Fibroblast of skin of abdomen (primary cell): ENCODE measurements at places on chromosomes 16 and 17.

GRCh38 chr16:81519301-81520150, 74.9 kb downstream of the CMIP start:
- DNase-seq = no peak

- DNase-seq = no peak
Observed at GRCh38 chr17:77742579-77742978, 215.9 kb upstream of the TNRC6C start.

DNA sequence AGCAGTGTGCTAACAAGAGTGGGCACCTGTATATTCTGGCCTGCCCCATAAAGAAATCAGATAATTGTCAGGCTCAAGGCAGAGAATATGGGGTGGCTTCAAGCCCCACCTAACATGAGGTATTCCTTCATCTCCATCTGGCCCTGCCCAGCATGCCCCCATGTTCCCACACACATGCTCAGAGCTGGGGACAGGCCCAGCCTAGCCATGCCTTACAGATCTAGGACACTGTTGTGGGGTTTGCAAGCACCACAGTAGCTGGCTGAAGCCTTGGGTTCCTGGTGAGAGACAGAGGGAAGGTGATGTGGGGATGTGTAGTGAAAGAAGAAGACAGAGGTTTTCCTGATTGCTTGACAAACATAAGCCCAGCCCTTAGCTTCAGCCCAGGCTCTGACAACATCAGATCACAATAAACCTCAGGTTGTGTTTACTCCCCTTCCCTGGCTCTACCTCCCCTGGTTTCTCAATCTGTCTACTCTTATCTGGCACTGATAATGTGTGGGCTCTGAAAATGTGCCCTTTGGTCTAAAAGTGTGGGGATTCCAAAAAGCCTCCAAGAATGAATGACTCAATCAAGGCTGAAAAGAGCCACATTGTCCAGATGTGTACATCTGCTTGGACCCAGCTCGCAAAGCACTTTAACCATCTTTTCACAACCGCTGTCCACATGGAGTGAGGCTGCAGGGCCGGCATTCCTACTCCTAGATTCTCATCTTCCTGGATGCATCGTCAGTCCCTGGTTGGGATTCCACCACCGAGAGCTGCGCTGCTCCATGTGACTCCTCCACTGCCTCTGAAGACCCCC, 34.4 kb downstream of the CDRT4 start:
- peak; percentile 54 for DNase-seq

DNA sequence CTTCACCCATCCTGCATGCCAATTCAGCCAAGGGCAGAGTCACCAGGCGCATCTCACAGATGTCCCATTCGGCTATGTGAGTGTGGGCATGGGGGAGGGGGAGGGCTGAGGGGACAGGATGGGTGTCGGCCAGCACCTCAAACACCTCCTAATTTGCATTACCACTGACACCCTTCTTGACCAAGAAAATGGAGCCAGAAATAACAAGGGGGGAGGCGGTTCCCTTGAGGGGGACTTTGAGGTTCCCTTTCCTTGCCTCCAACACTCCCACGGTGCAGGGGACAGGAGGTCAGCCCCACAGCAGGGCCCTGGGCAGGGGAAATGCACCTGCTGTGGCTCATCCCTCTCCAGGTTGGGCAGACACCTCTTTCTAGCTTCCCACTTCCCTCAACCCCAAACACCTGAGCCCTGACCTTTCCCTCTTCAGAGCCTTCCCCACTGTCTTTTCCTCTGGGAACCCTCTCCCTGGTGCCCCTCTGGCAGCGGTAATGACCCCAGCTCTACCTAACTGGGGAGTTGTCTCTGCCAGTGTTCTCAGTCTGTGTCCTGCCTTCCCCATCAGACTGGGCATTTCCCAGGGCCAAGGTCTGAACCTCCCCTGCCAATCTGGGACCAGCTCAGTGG, 18.2 kb upstream of the TBX21 start:
- DNase-seq = no peak

DNA sequence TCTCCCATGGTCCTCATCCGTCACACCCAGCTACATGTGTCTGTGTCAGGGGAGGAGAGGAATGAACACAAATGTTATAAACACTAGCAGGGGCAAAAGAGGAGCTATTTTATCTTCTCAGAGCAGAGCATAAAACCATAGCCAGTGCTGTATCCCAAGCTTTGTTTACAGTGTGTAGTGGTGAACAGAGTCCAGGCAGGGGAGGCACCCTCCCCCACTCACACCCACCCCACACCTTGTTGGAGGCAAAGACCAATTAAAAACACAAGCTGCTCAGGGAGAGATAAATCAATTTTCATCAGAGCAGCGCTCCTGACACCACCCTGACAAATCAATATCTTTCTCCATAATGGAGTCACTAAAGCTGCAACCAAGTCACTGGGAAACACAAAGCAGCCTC, 132.6 kb upstream of the CCL2 start:
- no peak for DNase-seq

GRCh38 chr17:62994931-62995330, 28.9 kb downstream of the TANC2 start:
- DNase-seq = peak; percentile 23

DNA sequence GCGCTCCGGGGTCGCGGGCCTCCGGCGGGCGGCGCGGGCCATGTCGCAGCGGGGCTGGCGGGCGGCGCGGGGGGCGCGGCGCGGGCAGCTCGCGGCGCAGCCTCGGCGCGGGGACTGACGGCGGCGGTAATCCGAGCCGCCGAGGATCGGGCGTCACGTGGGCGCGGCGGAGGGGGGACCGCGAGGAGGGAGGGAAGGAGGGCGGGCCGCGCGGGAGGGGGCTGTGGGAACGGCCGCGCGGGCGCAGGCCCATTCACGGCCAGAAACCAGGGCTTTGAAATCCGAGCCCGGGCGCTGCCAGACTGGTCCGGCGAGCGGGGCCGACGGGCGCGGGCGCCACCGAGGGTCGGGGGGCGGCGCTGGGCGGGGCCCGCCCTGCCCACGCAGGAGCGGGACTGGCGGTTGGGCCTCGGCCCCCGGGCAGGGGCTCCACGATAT, at the start of gene MTSS2:
MTSS2 (minus strand) TSS at position 116 of the 438 bp plus-strand sequence. CDS start 262 bp downstream, outside the sequence.
- peak; percentile 87 for DNase-seq

GRCh38 chr17:5045496-5045895, 10.3 kb upstream of the SLC52A1 start:
- DNase-seq = no peak

DNA sequence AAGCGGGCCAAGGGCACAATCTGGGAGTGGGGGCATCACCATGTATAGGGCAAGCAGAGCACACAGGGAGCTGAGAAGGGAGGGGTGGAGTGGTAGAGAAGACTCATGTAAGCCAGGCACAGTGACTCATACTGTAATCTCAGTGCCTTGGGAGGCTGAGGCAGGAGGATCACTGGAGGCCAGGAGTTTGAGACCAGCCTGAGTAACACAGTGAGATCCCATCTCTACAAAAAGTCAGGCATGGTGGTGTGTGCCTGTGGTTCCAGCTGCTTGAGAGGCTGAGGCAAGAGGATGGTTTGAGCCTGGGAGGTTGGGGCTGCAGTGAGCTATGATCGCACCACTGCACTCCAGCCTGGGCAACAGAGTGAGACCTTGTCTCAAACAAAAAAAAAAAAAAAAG, 40.8 kb downstream of the ARHGAP27 start:
- DNase-seq = no peak

DNA sequence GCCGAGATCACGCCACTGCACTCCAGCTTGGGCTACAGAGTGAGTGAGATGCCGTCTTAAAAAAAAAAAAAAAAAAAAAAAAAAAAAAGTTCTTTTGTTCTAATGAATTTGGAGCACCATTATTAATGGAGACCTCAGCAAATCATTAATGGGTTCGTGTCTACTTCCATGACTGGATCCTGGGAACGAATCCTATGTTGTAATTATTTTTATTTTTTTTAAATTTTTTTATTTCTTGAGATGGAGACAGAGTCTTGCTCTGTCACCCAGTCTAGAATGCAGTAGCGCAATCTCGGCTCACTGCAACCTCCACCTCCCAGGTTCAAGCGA, 30.7 kb downstream of the SPOP start:
- DNase-seq = no peak

DNA sequence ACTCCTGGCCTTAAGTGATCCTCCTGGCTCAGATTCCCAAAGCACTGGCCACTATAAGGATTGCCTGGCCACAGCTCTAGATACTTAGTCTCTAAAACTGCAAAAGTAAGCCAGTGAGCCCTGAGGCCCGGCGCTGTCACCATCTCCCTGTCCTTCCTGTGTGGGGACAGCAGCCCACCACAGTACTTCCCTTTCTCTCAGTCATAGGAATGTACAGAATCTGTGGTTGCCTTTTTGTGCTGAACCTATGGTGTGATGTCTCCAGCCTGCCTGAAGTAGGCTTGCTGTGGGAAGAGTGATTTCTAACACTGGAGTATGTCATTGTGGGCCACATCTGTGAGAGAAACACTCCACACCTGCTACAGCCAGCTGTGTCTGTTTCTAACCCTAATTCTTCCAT, 24.7 kb downstream of the NTAN1 start:
- DNase-seq = no peak

DNA sequence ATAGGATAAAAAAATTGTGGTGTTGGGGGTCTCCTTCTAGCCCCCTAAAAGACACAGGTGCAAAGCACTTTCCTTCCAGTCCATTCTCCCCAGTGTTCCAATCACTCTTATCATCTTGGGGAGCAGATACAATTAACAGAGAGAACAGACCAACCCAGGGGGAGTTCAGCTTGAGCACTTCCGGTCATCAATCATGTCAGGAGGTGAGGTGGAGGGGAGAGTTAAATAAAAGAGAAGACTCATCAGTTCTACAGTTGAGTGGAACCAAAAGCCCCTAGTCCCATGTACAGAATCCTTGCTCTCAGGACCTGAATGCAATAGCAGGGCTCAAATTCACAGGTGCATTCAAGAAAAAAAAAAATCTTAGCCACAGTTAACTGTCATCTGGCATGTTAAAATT, 122.3 kb downstream of the DYNLRB2 start:
- DNase-seq = no peak

- no peak for DNase-seq
Observed at GRCh38 chr16:24526701-24527495, 12.5 kb upstream of the RBBP6 start.

- DNase-seq = no peak
Observed at GRCh38 chr16:188674-189073, 8.4 kb downstream of the HBQ1 start.

GRCh38 chr16:9522614-9523013, 431.2 kb downstream of the HAPSTR1 start:
- DNase-seq = no peak

DNA sequence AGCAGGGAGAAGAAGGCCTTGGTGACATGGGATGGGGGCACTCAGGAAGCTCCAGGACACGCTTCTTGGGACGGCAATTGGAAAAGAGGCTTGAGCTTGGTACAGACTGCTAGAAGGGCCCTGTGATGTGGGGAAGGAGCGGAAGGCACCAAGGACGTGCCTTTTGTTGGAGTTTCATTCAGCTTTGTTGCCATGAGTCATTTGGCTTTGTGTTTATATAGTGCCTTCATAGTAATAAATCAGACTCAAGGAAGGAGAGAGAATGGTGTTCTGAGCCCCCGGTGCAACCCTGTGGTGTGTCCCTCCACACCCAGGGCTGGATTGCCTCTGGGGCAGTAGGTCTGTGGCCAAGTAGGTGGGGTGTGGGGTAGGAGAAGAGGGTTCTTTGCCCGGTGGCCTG, 7.4 kb upstream of the TBX4 start:
- DNase-seq = no peak

DNA sequence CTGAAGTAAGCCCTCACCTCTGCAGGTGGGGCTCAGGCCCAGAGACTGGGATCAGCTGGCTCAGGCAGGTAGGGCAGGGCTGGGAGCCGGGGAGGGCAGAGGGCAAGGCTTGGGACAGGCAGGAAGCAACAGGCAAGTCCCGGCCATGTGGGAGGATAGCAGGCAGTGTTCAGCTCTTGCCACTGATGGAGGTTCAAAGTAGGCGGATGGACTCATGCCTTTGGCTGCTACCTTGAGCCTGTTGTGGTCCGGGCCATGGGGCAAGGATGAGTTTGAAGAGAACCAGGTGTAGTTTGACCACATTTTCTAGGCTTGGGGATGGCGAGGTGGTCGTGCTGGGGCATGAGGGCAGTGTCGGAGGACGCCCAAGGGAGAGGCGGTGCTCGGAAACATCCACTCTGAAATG, 2.7 kb downstream of the PRCD start:
- no peak for DNase-seq

DNA sequence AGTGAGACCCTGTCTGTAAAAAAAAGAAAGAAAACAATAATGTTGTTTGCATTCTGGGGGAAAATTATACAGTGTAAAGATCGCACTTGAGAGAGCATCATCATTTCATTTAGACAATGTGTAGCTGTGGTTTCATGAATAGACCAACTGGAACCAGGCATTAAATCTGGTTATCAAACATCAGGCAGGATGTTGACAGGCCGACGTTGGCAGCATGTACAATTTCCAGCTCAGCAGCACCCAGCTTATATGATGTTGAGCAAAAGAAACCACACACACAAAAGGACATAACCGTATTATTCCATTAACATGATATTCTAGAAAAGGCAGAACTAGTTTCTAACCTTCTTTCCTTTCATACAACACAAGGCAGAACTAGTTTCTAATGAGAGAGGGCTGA, 5.8 kb downstream of the MARVELD3 start:
- DNase-seq = no peak

DNA sequence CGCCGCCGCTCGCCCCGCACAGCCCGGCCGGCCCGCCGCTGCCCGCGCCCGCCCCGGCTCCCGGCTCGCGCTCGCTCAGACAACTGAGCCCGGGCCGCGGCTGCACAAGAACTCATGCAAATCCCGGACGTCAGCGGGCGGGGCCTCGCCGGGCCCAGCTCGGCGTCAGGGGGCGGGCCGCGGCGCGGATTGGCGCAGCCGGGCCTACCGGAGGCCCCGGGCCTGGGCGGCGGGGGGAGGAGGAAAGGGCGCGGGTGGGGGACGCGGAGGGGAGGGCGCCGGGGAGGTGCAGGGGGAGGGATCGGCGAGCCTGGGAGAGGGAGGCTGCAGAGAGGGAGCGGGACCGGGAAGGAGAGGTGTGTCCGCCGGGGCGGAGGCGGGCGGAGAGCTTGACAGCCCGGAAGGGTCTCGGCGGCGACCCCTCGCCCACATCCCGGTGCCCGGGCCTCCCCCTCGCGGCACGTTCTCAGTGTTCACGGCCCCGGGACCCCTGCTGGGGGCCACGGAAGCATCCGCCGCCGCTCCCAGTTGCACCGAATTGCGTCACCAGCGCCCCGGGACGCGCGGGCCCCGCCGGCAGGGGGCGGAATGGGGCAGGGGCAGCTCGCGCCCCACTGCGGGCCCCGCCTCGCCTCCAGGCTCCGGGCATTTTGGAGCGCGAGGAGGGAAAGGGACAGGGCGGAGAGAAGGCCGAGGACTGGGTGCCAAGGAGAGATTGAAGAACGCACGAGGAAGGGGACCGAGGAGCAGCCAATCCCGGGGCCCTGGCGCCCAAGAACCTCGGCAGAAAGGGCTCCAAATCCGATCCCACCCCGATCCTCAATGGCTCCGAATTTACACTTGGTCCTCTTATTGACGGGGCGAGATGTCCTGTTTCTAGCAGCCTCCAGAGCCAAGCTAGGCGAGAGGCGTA, at the start of gene CBX4:
CBX4 (minus strand) TSS at position 85 of the 913 bp plus-strand sequence. CDS start 189 bp downstream, outside the sequence.
- peak; percentile 95 for DNase-seq

GRCh38 chr16:54446639-54447038, 160.1 kb upstream of the IRX3 start:
- DNase-seq = peak; percentile 93
